NCI-H1092 treated with DMSO at 0.1 percent for 48 hours (cell line): ENCODE measurements at places on chromosomes 6 and 20.

GRCh38 chr20:54004445-54004844 lies 65.9 kb downstream of the BCAS1 start:
- no peak for DNase-seq

- no peak for DNase-seq
These were observed 609 bp downstream of the L3MBTL1 start for GRCh38 chr20:43508106-43508505.

DNA sequence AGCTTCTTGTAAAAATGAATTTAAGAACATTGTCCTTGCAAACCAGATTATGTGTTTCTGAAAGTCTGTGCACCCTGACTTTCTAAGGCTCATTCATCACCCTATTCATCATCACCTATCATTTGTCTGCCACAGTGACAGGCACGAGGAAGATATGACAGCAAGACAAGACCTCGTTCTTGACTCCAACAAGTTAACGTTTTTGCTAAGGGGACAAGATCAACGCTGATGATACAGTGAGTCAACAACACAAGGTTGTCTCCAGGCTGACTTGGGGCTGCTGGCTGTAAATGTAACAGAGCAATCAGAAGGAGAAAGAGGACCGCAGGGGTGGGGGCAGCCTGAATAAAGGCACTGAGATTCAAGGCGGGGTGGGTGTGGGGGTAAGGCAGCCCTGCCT lies 94.2 kb downstream of the FOXC1 start:
- DNase-seq = no peak

- DNase-seq = peak; percentile 63
These were observed 1.4 kb downstream of the PIM1 start for GRCh38 chr6:37171201-37171969.

DNA sequence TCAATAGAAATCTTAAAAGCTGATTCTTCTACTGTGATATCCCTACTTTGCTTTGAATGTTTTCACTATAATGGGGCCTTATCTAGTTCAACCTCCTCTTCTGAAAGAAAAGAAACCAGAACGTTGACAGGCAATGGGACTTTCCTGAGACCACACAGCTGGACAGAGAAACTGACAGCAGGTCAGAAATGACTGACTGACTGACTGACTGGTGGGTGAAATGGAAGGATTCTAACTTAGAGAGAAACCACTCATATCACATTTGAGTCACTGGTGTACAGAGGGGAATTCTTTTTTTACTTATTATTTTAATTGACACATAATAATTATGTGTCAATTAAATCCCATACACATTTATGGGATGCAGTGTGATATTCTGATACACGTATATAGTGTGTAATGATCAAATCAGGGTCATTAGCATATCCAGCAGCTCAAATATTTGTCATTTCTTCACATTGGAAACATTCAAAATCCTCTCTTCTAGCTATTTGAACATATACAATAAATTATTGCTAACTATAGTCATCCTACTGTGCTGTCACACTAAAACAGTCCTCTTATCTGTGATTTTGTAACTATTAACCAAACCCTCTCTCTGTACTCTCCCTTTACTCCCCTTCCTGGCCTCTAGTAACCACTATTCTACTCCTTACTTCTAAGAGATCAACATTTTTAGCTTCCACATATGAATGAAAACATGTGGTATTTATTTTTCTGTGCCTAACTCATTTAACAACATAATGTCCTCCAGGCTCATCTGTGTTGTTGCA lies 64.8 kb upstream of the NRSN1 start:
- DNase-seq = no peak

DNA sequence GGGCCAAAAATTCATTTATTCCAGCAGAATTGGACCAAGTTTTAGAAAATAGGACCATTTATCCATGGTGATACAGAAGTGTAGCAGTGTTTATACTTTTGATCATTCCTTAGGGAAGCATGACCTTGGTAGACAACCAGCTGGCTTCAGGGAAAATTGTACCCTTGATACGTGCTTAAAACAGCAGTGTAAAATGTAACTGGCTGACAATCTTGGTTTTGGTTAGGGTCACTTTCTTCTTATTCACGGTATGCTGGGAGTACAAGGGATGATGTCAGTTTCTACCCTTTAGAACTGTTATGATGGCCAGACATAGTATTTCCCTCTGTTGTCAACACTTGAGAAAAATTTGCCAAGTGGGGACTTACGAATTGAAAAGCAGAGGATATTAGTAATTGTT lies 157.1 kb downstream of the BCKDHB start:
- DNase-seq = no peak

DNA sequence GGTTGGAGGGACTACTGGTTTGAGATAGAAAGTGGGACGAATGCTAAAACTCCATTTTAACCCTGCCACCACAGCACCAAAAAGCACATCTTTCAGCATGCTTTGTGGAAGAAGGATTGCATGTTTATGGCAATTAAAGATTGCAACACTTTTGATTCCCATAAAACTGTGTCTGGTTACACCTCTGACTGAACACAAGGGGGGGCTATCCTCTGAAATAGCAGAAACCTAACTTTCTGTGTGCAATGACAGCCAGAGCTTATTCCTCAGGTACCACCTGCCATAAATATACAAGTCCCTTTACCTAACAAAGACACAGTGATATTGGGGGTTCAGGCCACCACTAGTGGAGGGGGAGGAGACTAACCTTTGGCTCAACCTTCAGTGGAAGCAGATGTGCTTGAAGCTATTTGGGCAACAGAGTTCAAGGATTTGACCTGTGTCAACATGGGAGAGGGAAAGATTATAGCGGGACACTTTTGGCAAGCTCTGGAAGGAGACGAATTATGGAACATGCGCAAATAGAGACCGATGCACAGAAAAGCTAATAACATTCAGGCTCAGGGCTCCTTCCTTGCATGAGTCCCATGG lies 9.6 kb upstream of the PLG start:
- no peak for DNase-seq

- peak; percentile 40 for DNase-seq
These were observed 89.1 kb upstream of the PHACTR3 start for GRCh38 chr20:59515013-59515905.

DNA sequence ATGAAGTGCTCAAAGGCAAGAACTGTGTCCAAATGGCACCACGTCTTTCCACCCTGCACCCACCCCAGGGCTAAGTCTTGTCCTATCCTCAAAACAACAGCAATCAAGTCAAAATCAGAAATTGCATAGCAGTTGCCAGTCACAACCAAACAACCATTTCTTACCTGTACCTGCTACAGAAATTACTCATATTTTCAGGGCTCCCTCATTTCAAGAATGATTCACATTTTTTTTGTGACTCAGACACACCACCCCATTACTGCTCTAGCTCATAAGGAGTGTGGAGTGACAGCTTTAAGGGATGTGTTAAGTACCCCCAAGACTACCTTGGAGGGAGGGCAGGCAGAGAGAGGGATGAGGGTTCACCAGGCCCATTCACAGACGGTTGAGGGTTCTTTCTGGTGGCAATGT lies 111.7 kb downstream of the TRERF1 start:
- DNase-seq = no peak

- no peak for DNase-seq
These were observed 109.2 kb downstream of the ARID1B start for GRCh38 chr6:156886409-156886808.

- DNase-seq = no peak
These were observed 19.3 kb upstream of the APMAP start for GRCh38 chr20:25011831-25012241.

- peak; percentile 85 for DNase-seq
These were observed 68.1 kb downstream of the DLL1 start for GRCh38 chr6:170222498-170223471.

DNA sequence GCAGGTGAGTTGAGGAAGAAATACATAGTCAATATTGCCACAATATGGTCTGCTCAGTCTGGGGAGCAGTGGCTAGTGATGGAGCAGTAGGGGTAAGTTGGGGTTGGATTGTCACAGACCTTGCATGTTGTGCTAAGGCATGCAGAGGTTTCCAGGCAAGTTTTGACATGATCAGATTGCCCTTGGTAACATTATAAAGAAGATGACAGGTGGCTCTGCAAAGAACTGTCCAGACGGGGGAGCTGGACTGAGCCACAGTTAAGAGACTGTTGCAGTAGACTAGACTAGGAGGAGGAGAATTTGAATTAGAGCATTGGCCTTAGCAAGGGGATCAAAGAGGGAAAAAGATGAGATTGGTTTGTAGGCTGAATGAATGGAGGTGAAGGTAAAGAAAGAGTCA lies 23.4 kb downstream of the ATRN start:
- DNase-seq = no peak

- DNase-seq = no peak
These were observed 256.9 kb downstream of the LRFN2 start for GRCh38 chr6:40330301-40330721.

GRCh38 chr6:7742223-7742785 lies 16.4 kb downstream of the BMP6 start:
- DNase-seq = peak; percentile 52

DNA sequence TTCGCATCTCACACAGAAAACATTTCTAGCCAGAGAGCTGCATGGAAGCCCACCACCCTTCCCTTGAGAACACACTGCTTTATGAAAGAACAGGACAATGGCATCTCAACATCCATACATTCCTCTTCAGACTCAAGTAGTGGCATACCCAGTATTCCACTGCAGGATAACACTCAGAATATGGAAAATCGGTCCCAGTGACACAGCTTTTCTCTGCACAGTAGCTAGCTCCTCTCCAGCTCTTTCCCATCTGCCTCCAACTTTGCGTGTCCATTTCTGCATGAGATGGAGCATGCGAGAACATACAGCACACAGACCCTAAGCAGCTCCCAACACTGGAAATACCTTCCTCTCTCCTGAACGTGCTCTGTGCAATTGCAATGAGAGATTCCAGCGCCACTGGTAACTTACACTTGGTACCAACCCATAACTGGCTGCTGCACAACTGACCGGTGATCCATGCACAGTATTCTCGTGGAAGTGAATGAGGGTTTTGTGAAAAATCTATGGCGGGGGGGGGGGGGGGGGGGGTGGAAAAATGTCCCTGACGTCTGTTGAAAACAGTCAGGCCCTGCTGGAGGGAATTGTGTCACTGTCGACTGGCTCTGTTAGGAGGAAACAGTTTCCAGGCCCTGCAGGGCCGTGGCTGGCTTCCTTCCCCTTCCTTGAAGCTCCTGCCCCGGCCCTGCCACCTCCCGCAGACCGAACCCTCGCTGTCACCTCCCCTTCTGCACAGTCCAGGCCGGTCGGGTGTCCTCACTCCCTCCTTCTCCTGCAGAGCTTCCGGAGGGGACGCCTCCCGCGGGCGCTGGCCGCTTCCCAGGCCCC lies 265.9 kb upstream of the QKI start:
- no peak for DNase-seq

DNA sequence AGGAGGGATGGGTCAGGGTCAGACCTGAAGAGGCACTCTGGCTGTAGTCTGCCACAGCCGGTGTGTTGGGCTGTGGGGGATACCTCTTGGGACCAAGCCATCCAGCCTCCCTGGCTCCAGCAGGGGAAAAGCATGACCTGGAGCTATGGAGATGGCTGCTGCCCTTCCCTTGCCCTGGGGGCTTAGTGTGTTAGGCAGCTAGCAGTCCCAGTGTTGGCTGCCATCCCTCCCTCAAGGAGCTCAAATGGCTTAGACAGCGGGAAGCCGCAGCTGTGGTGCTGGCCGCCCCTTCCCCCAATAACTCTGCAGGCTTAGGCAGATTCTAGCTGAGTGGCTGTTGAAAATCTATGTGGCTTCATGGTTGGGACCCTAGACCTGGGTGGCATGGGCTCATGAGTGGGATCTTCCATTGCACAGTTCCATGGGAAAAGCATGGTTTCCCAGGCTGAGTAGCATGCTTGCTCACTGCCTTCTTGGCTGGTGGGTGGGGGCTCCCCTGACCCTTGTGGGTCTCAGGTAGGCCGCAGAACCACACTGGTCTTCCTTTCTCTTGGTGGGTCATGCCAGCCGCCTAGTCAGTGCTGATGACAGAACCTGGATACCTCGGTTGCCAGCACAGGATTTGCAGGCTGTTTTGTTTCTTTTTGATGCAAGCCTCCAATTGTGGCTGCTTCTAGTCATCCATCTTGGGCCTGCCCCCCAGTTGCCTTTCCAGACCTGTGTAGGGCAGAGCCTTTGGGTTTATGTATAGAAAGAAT lies 69.0 kb upstream of the AHI1 start:
- DNase-seq = no peak

GRCh38 chr6:39576556-39577303 lies 148.5 kb downstream of the KIF6 start:
- no peak for DNase-seq

DNA sequence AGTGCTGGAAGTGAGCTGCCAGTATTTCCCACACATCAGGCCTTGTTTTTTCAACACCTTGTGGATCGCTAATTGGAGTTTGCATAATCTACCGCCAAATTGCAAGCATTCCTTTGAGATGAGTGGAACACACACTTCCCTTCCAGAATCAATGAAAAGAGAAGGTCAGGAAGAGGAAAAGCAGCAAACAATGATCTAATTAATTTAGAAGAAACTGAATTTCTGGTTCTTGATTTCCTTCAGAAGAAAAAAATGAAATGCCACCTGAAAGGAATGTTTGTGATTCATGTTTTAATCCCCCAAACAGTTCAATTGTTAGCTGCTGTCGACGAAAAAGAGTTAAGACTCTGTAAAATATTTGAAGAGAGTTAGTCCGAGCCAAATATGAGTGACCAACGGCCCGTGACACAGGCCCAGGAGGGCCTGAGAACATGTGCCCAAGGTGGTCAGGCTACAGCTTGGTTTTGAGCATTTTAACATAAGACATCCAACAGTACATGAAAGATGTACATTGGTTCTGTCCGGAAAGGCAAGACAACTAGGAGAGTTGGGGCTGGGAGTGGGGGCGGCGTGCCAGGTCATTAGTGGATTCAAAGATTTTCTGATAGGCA lies 182.3 kb downstream of the MTFR2 start:
- DNase-seq = no peak

DNA sequence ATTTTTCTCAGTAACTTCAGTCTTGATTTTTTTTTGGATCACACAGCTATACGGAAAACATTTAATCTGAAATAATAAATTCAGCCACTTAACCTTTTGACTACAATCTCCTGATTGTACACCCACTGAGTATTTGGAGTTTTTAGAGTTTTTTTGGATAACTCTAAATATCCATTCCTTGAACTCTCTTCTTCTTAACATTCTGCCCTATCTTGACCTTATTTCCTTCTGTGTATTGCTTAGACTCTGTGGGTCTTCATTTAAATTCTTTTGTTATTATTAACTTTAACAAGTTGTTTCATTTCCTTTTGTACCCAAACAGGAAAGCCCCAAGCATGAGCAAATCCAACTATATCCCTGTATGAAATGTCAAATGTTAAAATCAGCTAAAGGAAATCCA lies 170.2 kb upstream of the PTCHD4 start:
- DNase-seq = no peak

DNA sequence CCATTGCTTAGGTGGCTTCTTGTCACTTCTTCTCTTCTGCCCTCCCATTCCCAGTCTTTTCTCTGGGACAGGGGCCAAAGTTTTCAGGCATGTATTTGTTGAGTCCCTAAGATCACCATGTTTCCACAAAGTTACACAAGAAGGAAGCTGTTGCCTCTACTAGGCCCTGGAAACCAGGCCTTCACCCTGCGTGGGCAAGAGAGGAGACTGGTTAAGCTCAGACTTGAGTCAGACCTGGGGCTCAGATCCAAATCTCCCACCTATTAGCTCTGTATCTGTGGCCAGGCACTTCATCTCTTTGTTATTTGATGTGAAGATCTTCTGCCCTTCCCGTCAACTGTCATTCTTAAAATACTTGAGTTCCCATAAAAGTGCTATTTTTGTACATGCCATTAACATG lies 154.6 kb downstream of the SASH1 start:
- no peak for DNase-seq
